ENCODE measurements at places on chromosomes 5 and 9. TPM values are rescaled to one million over a fixed set of nuclear protein-coding genes. Genes with fewer than 3 reads are reported as not detected.

The MAMDC2 gene
- total RNA-seq, result not detected

The GLRA1 gene
- total RNA-seq, result not detected

The CTSL gene
- total RNA-seq, result 5.7 TPM

The SURF2 gene
- 21.9 TPM for total RNA-seq

DNA sequence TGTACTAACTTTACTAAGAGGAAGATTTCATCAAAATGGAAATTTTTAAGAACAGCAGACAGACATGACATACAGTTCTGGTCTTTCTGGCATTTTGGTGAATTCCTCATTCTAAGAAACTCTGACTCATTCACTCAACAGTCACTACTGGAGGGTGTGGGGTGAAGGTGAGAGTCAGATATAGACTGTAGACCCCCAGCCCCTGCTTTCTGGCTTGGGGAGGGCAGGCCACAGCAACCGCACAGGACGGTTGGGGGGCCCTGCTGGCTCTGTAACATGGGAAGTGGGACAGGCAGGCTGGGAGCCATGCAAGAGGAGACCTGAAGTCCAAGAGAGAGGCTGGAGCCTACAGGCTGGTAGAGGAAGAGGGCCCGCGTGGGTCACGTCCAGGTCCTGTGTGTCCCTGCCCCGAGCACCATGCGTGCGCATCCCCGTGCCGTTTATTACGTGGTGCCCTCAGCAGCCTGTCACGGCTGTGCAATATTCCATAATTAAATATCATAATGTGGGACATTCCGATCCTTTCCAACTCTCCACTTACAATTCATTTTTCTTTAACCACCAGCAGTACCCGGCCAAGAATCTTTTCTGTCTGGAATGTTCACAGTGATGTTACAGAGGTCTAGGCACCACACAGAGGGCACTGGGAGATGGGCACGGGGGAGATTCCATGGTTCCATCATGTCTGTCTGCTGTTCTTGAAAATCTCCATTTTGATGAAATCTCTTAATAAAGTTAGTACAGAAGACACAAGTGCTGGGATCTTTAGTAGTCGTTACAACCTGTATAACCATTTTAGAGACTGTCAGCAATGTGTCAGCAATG is 75.5 kb downstream of the SEMA4D start:
- H3K4me3 ChIP-seq, result no peak overlapping the region
- H3K36me3 ChIP-seq, result peaks cover 18% of the 10 kb centered on the region
- peaks cover 87% of the 10 kb centered on the region for H3K4me1 ChIP-seq
- no peak for DNase-seq
- no peaks in the 10 kb centered on the region for H3K27me3 ChIP-seq

DNA sequence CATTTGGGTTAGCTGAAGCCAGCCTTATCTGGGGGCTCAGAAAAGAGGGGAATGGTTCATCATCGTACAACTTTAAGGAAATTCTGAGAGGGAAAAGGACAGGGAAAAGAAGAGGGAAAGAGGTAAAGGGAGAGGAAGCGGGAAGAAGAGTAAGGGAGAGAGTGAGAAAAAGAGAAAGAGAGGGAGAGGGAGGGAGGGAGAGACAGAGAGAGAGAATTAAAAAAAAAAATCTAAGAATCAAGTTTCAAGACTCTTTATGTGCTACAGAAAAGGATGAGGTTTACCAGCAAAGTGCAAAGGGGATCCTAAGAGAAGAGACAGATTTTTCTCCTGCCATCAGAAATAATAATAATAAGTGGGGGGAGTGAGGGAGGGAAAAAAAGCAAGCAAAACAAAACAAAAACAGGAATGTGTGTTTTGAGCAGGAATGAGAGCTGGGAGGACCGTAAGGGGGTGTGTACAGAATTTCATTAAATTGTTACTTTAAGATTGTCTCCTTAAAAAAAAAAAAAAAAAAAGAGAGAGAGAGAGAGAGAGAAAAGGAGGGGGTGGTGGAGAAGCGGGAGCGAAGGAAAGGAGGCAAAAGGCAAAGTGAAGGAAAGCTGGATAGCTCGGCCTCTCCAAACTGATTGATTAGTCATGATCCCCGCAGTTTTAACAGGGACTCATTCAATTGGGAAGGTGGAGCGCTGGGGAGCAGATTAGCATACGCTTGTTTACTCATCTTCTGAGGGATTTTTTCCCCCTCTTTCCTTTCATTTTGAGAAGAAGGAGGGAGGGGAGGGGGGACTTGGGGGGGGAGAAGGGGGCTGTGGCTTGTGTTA is 438 bp upstream of the PAPPA start:
- no peaks in the 10 kb centered on the region for H3K27me3 ChIP-seq
- DNase-seq, result no peak
- no peaks in the 10 kb centered on the region for H3K36me3 ChIP-seq
- no peak overlapping the region for H3K4me3 ChIP-seq

- H3K27ac ChIP-seq, result no peak overlapping the region
- no peak for DNase-seq
- no peak overlapping the region for H3K4me3 ChIP-seq
- H3K4me1 ChIP-seq, result no peaks in the 10 kb centered on the region
- H3K36me3 ChIP-seq, result peaks cover 12% of the 10 kb centered on the region
- no peaks in the 10 kb centered on the region for H3K27me3 ChIP-seq
Measured at GRCh38 chr9:112839331-112839730, 51.3 kb downstream of the SLC46A2 start.

- H3K4me1 ChIP-seq, result no peaks in the 10 kb centered on the region
- H3K27ac ChIP-seq, result no peak within 1 kb of the TSS
- H3K4me3 ChIP-seq, result peak within 1 kb of the TSS; percentile 35
- no peaks in the 10 kb centered on the region for H3K27me3 ChIP-seq
- peak; percentile 25 for DNase-seq
- no peaks in the 10 kb centered on the region for H3K36me3 ChIP-seq
Measured at GRCh38 chr9:134641173-134641989, at the start of gene COL5A1. Gene COL5A1 (plus strand): TSS chr9:134641803. CDS start chr9:134642188, 385 bp downstream.

DNA sequence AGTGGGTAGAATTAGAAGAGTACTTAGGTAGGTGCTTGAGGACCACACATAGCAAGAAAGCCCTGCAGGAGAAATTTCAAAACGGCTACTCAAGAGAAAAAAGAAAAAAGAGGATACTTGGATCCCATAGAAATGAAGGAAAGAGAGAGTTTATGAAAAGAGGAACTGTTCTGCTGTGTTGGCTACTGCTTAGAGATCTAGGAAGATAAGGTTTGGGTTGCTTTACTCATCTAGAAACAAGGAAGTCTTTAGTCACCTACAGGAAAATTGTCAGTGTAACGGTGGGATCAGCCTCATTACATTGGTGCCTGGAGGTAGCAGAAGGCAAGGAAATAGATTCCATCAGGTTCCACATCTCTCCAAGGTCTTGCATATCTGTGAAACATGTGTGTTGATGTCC is 14.8 kb upstream of the C5orf46 start:
- H3K27ac ChIP-seq, result no peak overlapping the region
- no peak overlapping the region for H3K4me3 ChIP-seq
- H3K4me1 ChIP-seq, result no peaks in the 10 kb centered on the region
- no peaks in the 10 kb centered on the region for H3K36me3 ChIP-seq
- no peaks in the 10 kb centered on the region for H3K27me3 ChIP-seq
